PC-9 (cell line): ENCODE measurements at places on chromosomes 1 and 21.

DNA sequence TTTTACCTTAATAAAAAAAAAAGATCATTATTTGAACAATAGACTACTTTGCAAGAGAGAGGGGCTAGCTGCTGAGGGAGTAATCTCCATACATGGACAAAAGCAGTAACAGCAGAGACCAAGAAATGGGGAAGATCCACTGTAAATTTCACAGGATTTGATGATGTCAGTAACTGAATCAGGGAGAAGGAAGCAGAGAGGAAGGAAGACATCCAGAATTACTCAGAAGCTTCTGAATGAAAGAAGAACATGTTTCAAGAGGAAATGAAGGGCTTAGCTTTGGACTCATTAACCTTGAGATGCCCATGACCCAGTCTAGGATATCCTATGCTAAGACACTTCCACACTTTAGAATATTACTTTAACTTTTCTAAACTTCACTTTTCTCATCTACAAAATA lies 60.4 kb downstream of the SLC44A5 start:
- no peak for DNase-seq

- DNase-seq = peak; percentile 83
Measured at GRCh38 chr1:53957194-53957818, 11.2 kb downstream of the LRRC42 start.

DNA sequence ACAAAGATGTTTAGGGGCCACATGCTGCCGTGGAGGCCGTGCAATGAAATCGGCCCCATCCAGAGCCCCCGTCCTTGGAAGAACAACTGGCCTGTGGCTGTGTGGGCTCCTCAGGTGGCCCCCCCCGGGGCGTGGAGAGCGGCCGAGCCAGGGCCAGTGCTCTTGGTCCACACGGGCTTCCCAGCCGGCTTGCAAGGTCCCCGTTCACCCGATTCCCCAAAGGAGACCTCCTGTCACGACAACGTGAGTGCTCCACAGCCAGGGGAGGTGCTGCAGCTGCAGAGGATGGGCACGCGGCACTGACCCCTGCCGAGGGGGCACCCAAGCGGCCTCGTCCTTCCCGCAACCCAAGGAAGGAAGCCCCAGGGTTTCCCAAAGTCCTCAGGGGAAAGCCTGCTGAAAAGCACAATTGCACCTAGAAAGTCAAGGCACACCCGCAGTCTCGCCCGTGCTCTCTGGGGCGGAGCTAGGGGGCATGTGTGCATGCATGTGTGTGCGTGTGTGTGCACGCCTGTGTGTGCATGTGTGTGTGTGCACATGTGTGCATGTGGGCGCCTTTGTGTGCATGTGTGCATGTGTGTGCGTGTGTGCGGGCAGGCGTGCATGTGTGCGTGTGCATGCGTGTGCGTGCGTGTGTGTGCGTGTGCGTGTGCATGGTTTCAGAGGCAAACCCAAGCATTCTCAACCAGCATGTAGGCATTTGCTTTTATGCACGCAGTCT lies 48.2 kb downstream of the SLX9 start:
- no peak for DNase-seq

- DNase-seq = no peak
Measured at GRCh38 chr1:202909494-202909893, 17.5 kb downstream of the KLHL12 start.

DNA sequence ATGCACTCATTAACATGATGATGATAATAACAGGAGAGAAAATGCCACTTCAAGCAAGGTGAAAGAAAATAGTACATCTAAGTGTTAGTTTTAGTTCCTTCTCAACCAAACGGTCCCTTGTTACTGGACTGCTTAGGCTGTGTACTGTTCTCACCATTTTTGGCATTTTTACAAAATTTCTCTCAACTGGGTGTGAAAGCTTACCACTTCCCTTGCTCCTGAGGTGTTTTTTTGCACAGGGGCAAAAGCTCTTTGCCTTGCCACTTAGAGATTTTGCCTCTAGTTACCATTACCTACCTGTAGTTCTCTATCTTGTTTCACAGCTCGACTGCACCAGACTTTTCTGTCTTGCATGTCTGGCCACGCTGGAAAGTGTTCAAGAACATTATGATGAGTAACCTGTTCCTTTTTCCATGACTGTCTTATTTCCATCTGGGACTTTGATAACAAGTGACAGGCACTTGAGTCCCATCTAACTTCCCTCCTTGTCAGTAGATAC lies 10.7 kb downstream of the NEK7 start:
- DNase-seq = no peak

DNA sequence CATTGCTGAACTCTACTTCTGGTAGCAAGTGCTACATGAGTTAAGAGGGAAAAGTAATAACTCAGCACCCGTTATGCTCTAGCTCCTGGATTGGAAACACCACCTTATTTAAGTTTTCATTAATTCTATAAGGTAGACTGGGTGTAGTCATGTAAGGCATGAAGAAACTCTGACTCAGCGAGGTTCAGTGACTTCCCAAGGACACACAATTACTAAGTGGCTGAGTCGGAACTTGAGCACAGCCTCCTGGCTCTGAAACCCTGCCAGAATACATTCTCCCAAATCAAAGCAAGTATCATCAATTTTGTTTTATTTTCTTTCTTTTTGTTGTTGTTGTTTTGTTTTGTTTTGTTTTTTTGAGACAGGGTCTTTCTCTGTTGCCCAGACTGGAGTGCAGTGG lies 29.1 kb upstream of the SCCPDH start:
- DNase-seq = no peak

GRCh38 chr1:75811211-75811981 lies 14.7 kb downstream of the MSH4 start:
- DNase-seq = no peak

GRCh38 chr1:224565186-224565585 lies 50.9 kb upstream of the CNIH3 start:
- peak; percentile 99 for DNase-seq

DNA sequence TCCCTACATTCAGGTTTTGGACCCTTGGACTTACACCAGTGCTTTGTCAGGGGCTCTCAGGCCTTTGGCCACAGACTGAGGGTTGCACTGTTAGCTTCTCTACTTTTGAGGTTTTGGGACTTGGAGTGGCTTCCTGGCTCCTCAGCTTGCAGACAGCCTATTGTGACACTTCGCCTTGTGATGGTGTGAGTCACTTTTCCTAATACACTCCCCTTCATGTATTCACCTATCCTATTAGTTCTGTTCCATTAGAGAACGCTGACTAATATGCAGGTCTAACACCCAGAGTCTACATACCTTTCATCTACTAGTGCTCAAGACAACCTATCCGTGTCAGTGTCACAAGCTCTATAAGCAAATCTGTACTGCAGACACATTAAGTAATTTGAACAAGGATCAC lies 605.3 kb downstream of the KCNT2 start:
- peak; percentile 97 for DNase-seq

GRCh38 chr1:119743776-119744597 lies 24.7 kb downstream of the HMGCS2 start:
- DNase-seq = peak; percentile 58

- no peak for DNase-seq
Measured at GRCh38 chr1:32818804-32819541, 1.5 kb downstream of the S100PBP start.

- no peak for DNase-seq
Measured at GRCh38 chr1:26618561-26618960, 77.3 kb upstream of the ARID1A start.

DNA sequence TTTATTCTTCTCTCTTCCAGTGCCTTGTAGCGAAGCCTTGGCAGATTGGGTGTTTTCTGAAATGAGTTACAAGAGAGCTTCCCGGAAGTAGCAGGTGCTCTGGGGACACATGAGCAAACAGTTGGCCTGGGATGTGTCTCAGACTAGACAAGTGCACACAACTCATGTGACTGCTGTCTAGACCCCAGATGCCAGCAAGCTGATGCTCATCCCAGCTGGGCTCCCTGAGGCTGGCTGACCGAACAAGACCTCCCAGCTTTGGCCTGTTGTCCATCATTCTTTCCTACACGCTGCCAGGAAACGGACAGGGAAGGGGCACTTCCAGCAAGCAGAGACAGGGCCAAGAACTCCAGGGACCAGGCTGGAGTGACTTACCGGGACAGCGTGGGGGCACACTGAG lies 18.7 kb upstream of the CSF1 start:
- no peak for DNase-seq

DNA sequence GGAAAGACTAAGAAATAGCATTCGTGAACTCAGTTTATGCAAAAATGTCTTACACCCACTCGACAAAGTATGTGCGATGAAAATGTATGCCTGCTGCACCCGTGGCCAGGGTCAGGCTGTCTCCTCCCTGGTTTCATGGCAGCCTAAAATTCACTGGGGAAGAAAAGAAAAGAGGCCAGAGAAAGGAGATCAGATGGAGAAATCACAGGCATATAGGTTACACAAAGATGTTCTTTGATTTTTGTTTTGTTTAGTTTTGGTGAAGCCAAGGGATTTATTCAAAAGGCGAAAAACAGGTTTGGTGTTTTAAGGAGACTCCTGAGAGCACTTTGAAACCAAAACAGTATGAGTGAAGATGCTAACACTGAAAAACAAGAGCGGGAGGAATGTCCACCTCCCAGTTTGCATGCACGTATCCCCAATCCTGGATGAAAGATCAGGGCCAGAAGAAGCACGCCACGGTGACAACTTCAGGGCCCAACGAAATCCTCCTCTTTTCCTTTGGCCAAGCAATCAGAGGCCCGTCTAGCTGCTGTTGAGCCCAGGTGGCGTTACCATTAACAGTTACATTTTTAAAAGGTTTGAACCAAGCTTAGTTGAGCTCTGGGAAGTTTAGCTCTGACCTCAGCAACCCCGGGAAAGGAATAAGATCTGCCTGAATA lies 992 bp upstream of the SSX2IP start:
- DNase-seq = no peak

DNA sequence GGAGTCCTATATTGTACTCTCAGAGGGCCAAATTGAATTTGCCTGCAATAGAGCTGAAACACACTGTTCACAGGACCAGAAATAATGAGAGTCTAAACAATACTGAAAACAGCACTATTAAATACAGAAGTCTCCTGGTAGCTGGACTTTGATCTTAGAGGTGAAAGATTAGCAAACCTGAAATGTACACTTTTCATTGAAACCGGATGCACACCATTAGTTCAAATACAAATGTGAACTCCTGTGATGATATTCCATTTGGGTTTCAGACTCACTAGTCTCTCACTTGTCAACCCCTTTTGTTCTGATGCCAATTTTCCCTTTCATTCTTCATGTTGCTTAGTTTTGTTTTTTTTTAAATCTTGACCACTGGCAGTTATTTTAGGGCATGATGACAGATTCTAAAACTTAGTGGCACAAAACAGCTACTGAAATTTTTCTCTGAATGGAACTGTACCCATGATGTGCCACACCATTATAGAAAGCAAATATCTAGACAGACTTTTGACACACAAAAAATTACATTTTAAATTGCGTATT lies 5.9 kb upstream of the TNFSF4 start:
- DNase-seq = no peak

DNA sequence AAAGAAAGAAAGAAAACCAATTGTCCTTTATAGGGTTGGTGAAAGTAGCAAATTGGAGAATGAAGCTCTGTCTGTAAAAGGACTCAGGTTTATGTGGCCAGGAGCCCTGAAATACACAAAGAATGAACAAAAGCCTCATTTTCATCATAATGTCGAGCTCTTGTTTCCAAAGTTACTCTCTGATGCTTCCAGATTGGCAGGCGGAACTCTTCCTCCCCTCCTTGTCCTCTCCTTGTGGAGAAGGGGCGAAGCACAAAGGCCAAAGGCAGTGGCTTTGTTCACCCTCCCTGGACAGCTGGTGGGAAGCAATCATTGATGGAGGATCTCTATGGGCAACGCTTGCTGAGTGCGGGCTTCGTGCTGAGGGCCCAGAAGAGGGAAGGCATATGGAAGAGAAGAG lies 5.6 kb downstream of the CA6 start:
- no peak for DNase-seq

- DNase-seq = no peak
Measured at GRCh38 chr1:119885903-119886783, 10.2 kb downstream of the ADAM30 start.

GRCh38 chr1:192927496-192927895 lies 118.7 kb downstream of the RGS2 start:
- no peak for DNase-seq

- DNase-seq = no peak
Measured at GRCh38 chr1:176494436-176494835, 31.5 kb downstream of the PAPPA2 start.

DNA sequence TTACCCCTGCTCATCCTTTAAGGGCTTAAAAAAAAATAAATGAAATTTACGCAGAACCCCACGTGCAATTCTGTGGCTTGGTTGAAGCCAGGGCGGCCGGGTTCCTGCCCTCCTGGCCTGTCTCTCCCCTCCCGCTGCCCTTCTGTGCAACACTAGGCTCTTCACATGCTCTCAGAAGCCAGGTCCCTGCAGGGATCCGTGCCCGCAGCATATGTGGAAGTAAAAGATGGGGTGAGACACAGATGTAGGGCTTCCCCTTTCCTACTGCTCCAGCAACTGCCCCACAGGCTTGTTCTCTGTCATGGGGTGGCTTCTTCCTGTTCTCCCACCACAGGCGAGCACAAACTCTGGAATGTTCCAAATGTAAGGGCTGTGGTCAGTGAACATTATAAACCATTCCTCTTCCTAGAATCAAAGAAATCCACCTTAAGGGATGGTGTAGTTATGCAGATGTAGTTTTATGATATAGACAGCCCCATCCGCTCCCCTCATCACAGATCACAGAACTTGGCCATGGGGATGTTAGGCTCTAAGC lies 535.4 kb downstream of the KIF26B start:
- DNase-seq = no peak

- no peak for DNase-seq
Measured at GRCh38 chr1:172180501-172181285, 239.8 kb upstream of the C1orf105 start.

GRCh38 chr21:32253215-32253641 lies 25.6 kb downstream of the MIS18A start:
- DNase-seq = no peak

DNA sequence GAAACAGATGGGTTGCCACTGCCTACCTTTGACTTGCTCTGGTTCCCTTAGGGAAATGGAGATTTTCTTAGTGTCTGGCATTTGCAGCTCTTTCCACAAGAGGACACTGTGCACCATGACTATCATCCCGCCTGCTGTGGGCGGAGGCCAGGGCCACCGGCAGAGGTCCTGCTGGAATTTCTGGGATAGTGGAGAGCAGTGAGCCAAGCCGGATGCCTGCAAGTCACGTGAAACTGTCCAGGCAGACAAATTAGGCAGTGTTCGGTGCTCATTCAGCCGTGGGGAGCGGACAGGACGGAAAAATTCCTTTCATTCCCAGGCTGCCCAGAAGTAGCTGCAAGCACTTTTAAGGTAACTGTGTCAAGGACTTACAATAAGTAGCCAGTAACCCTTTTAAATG lies 43.4 kb downstream of the IGSF5 start:
- peak; percentile 54 for DNase-seq

- no peak for DNase-seq
Measured at GRCh38 chr1:162688521-162688920, 56.3 kb downstream of the DDR2 start.
